ENCODE measurements at places on chromosomes 4 and X.
A peak's percentile ranks its signal among the peaks of the same experiment; 100 is the strongest.

DNA sequence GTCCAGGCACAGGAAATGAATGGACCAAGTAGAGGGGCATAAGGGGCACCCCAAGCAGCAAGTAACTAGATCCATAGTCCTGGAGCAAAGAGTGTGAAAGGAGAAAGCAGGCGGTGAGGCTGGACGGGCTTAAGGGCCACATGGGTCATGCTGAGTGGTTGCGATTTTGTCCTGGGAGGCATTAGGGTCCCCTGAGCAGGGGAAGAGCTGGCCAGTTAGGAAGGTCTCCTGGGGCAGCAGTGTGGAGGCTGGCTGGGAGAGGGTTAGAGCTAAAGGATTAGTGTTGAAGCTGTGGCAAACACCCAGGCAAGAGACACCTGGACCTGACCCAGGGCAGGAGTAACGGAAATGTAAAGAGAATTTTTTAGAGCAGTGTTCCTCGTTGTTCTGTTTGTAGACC, 26.5 kb downstream of the MYOZ2 start:
- no peak for DNase-seq

DNA sequence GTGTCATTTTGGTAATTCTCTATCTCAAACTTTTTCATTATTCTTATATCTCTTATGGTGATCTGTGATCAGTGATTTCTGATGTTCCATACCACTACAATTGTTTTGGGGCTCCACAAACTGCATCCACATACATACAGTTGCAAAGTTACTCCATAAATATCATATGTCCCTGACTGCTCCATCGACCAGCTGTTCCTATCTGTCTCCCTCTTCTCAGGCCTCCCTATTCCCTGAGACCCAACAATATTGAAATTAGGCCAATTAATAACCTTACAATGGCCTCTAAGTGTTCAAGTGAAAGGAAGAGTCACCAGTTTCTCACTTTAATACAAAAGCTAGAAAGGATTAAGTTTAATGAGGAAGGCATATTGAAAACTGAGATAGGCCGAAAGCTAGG, 108.7 kb downstream of the ANAPC10 start:
- no peak for DNase-seq

- no peak for DNase-seq
These were observed 116.6 kb downstream of the ATXN3L start for GRCh38 chrX:13203271-13203670.

GRCh38 chr4:20256381-20256881, 4.7 kb downstream of the SLIT2 start:
- DNase-seq = no peak

- DNase-seq = no peak
These were observed 91.7 kb downstream of the FHDC1 start for GRCh38 chr4:153027866-153028265.

DNA sequence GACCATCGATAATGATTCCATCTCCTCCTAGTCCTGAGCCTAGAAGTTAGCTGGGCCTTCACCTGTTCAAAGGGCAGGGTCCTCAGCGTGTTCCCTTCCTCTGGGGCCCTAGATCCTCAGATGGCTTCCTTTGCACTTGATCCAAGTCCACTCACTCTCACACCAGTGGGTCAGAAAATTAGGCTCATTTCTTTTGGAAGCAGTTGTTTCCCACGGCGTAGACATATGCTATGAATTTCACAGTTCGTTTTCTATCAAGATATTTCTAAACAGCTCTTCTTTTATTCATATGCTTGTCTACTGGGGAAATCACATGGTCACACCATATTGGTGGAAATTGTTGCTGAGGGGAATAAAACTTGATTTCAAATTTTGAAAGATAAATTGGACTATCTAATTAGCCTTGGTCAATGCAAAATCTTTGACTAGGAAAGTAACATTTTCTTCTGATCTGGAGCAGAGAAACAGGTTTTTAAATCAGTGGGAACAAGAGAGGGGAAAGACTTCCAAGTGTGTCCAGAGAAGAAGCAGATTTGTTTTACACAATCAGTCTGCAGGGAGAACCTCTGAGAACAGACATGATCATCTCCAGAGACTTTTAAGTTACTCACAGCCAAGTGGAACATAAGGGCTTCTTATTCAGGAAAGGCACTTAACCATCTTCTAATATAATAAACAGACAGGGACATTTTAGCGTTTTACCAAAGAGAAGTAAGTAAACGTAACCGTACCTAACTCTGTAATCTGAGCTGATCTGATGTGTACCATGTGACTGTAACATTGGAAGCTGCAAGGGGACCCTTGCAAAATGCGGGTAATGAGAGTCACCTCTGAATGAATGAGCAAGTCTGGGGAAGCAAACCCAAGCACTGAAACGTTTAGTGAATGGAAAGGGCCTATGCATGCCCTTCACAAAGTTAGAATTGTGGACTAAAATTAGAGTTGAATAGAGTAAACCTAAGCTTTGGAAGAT, 455.7 kb upstream of the FAT1 start:
- no peak for DNase-seq

- no peak for DNase-seq
These were observed at the start of gene MGARP for GRCh38 chr4:139279760-139280620. Gene MGARP (minus strand): TSS chr4:139280225. CDS start chr4:139280158, 67 bp downstream.

DNA sequence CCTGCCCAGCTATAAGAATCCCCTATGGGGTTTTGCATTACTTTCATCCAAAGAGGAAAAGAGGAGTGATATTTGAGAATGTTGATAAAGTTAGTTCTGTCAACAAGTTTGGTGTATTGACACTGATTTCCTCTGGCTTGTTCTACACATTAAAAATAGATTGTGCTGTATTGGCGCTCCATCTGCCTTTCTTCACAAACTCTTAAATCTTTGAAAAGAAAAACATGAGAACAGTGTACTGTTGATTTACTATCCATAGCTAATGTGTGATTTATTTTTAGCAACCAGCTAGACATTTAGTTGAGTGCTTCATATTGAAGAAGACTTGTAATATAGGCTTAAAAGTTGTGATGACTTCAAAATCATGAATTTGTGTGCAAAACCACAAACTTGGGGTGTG, 261.2 kb upstream of the ANKRD50 start:
- DNase-seq = no peak

DNA sequence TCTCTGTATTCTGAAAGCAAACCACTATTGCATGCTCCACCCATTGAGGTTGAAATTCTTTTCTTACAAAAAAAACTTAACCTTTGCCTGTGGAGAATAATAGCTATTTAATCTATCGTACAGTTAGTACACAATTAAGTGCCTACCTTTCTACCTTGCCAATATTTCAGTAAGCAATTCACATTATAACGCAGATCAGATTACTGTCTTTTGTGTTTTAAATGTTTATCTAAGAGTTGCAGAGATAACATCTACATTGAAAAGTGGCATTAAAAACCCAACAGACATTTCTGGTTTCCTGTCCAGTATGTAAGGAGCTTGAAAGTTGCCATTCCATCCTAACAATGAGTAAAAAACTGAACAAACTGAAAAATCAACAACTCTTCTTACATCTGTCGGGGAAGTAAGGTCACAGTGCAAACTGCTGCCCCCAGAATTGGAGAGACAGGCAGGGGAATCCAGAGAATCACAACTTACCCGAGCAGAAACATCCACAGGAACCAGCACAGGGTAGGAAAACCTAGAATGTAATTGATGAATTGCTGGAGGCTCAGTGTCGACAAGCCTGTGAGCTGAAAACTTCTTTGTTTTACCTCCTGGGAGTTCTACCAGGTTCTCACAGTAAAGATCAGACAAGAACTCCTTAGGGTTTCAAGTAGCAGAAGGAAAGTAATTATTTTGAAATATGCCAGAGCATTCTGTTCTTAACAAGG, 27.3 kb upstream of the ACSL4 start:
- DNase-seq = no peak

GRCh38 chr4:46886711-46887110, 22.3 kb downstream of the COX7B2 start:
- peak; percentile 4 for DNase-seq

DNA sequence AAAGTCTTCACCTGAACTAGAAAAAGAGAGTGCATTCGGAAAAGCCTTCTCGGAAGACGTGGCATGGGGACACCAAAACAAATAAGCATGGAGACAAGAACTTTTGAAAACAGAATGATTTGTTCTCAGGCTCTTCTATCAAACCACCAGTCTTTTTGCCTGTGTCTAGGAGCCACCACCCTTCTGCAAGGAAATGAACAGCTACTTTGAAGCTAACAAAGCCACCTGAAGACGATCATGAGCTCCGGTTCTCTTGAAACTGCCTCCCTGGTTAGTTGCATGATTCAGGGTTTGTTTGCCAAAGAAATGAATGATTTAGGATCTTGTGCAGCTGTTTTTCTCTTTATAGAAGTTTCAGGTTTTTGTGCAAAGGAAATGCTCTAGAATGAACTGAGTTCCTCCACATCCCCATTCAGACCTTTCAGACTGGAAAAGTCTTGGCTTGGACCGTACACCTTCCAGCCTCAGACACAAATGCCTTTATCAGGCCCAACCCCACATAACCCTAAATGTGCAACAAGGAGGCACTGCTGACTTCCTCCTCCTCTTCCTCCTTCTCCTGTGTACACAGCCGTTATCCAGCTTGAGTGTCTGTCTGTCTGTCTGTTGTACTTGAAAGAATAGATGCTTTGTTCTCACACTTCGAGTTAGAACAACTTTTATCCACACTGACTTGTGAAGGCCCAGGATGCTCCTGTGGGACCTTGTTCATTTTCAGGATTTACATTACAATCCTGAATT, 334.8 kb upstream of the KLF3 start:
- DNase-seq = no peak

All from kidney capillary endothelial cell (primary cell).